NCI-H2081 treated with DMSO at 0.1 percent for 48 hours (cell line): ENCODE measurements at places on chromosomes 2 and 18.

GRCh38 chr18:45687621-45688020 is 36.4 kb upstream of the SLC14A1 start:
- DNase-seq, result no peak

GRCh38 chr2:197647961-197648690 is 27.3 kb downstream of the RFTN2 start:
- no peak for DNase-seq

DNA sequence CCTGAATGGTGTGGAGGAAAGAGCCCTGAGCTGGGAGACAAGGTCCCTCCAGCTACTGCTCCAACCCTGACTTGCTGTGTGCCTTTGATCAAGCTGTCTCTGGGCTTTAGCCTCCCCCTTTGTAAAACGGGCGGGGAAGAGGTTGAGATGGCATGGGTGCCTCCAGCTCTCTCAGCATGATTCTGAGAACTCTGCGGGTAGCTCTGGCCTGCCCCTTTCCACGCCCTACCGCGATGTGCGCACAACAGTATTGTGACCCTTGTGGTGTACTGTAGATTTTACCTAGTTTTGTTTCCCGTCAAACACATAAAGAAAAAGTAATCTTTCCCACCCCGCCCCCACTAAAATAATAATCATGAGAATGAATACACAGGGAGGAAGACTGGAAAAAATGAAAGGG is 5.3 kb downstream of the CD8A start:
- DNase-seq, result no peak

GRCh38 chr18:50848061-50848551 is 28.3 kb upstream of the MRO start:
- no peak for DNase-seq

DNA sequence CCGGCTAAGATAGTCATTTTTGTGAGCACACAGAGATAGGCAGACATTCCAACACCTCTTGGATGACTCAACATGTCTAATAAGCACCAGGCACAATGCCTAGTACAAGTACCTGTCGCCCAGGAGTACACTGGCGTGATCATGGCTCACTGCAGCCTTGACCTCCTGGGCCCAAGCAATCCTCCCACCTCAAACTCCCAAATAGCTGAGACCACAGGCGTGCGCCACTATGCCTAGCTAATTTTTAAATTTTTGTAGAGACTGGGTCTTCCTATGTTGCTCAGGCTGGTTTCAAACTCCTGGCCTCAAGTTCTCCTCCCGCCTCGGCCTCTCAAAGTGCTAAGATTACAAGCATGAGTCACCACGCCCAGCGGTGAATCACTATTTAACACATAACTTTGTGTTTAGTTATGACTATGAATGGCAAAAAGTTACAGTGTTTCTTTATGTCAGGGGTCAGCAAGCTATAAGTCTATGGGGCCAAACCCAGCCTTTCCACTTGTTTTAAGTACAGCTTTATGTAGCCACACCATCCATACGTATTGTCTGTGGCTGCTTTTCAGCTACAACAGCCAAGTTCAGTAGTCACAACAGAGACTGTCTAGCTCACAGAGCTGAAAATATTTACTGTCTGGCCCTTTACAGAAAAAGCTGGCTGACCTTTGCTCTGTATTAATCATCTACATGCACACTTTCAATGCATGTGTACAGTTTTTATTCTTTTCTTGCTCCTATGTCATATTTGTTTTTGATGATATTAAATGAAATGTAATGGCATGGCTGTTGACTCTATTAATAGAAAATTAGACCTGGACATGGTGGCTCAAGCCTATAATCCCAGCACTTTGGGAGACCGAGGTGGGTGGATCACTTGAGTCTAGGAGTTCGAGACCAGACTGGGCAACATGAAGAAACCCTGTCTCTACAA is 18.7 kb downstream of the ORC2 start:
- DNase-seq, result no peak

GRCh38 chr2:131039908-131040660 is 53.2 kb downstream of the FAM168B start:
- DNase-seq, result no peak
